Activated CD4-positive, CD25-positive, alpha-beta regulatory T cell (primary cell): ENCODE measurements at places on chromosomes 3 and 15.

DNA sequence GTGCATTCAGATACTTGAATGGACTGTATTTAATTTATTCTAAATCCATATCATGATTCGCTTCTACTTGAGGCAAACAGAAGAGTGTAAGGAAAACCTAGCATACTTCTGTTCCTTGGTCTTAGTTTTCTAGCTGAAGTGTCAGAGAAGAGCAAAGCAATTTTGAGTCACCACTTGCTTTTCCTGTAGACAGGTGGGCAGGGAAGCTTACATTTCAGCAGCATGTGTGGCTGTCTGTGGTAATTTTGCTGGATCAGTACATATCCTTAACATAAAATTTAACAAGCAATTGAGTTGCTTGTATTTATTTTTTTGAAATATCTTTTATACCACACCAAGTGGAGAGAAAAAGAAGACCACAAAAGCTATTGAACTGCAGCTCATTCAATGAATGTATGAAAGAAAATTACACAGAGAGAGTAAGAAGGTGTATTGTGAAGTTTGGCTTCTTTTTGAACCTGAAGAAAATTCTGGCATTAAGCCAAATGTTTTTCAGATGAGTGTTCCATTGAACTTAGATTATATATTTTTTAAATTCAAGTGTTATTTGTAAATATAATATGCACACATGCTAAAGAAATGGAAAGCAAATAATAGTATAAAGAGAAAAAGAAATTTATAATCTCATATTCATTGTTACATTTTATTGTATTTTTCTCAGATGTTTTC is 747.6 kb downstream of the NAALADL2 start:
- no peak for DNase-seq

GRCh38 chr3:142945023-142945422 is 18.5 kb downstream of the PAQR9 start:
- no peak for DNase-seq

GRCh38 chr15:68642491-68642845 is 63.7 kb downstream of the CORO2B start:
- no peak for DNase-seq

DNA sequence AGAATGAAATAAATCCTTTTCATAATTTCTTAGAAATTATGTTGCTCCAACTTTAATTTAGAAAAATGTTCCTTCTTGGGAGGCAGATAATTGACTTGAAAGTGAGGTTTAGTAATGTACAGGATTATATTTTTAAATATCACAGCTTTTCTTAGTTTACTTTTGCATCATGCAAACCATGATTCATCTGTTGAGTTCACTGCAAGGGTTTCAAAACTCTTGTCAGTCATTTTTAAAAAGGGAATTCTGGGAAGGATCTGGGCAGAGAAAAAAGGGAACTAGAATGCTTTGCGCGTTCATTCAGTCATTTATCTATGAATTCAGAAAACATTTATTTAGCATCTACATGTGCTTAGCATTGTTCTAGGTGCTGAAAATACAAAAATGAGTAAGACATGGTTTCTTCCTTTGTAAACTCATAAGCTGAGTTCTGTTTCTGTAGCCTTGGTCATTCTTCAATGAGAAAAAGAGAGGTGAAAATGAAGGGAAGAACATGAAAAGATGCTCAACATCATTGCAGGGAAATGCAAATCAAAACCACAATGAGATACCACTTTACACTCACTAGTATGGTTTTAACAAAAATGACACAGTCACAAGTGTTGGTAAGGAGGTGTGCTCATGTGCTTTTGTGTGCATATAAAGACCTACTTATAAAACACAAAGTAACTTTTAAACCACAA is 209.1 kb downstream of the NR1D2 start:
- DNase-seq, result no peak

DNA sequence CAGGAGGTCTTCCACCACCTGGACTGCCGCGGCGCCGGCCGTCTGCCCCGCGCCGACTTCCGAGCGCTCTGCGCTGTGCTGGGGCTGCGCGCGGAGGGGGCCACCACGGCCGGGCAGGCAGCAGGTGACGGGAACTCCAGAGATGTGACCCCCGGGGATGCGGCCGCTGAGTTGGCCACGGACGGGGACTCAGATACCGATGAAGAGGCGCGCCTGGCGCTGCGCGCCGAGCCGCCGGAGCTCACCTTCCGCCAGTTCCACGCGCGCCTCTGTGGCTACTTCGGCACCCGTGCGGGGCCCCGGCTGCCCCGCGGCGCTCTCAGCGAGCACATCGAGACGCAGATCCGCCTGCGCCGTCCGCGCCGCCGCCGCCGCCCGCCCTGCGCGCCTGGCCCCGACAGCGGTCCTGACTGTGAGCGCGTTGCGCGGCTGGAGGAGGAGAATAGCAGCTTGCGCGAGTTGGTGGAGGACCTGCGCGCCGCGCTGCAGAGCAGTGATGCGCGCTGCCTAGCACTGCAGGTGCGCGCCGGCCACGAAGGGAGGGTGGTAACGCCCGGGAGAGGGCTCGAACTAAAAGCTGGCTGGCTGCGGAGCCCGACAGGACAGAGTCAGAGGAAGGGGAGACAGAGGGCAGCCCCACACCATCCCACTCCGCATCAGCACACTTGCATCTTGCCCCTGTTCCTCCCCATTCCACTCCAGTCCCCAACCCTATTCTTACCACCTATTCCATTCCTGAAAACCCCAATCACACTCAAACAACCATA is 885 bp downstream of the EFCC1 start:
- no peak for DNase-seq

GRCh38 chr3:148026009-148026588 is 616.9 kb downstream of the ZIC1 start:
- no peak for DNase-seq

- no peak for DNase-seq
These were observed 591.4 kb downstream of the FOXP1 start for GRCh38 chr3:70992131-70992530.

GRCh38 chr3:49414753-49415152 is 2.5 kb downstream of the TCTA start:
- DNase-seq, result no peak

DNA sequence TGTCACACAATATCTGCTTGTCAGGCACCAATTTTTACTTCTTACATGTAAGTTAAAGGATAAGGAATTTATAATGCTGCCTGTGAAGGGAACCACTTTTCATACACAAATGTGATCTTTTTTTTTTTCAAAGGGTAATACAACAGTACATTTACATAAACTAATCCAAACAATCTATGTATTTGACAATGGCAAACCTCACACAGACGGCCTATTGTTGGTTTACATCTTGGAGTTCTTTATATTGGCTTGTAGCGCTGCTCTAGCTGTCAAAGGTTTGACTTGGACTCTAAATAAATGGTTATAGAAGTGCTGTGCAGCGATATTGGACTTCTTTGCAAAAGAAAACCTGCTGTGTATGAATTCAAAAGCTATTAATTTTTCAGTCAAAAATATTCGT is 598.0 kb downstream of the FOXP1 start:
- no peak for DNase-seq

DNA sequence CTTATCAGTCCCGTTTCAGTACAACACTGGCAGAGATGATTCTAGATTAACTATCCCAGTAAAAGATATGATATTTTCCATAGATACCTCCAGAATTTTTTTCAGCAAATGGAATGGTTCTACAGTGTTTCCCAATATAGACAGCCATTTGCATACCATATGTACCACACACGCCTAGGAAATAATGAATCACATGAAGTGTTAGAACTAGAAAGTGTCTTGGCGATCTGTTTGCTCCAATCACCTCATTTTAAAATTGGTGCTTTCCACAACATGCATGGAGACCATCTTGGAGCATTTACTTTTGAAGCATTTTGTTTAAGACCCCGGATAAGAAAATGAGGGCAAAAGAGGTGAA is 2.0 kb downstream of the C2CD4A start:
- DNase-seq, result no peak

DNA sequence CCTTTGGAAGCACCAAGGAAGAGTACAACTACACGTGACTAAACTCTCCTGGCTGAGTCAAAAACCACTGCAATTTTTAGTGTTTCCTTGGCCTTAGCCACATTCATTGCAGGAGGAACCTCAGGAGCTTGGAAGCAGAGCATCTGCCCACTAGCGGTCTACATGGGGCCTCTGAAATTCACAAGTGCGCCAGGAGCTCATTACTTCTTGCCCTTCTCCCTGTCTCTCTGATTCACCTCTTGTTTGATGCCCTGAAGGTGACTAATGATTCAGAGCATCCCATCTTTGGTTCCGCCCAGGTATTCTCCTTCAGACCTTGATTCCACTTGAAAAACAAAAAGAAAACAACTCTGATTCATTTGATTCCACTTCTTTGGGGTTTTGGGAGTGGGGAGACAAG is 201.1 kb upstream of the LPP start:
- DNase-seq, result no peak

DNA sequence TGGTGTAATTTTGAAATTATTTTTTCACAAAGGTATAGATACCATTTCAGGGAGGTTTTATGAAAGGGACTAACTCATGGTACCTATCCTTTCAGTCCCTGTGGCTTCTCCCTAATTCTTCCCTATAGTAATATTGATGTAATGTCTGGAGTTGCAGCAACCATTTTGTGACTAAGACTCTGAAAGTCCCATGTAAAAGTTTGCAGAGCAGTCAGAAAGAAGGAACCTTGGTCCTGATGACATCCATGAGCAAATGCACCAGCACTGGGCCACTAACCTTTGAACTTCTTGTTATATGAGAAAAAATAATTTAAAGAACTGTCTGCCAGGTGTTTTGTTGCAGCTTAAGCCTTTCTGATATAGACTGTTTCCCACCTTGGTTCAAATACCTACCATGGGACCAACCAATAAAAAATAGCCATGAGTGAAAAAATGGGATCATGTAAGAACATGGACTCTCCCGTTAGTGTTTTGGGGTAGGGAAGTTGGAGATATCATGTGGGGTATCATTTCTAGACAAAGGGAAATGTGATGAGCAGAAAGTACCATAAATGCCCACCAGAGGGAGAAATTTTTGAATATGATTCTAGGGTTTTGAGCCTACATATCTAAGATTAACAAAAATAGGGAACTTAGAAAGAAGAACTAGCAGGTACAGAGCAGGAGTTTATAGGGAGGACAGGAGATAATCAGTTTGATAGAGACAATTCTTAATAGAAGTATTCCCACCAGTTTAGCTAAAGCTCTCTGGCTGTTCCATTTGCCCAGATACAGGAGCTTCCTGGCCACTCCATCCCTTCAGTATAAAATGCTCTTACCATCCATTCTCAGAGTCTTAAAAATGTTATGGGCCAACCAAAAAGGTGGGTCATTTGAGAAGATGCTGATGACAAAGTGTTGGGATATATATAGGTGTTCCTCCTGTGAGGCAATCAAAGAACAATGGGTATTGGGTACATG is 3.4 kb upstream of the CPOX start:
- no peak for DNase-seq

DNA sequence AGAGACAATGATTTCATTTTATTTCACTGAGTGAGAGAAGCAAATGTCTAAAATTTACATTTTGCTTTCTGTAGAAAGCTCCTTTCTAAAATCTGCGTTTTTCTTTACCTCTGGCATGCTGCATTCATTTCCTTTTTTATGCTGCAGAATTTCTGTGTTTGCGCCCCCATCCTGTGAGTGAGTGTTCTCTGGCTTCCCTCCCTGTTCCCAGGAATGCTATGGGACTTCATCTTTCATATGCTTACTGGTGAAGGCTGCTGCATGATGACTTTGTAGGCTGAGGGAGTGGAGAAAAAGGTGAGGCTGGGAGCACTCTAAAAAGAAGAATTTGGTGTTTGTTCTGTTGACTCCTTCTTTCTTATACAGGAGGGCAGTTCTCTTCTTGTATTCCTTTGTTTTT is 7.7 kb upstream of the TMC3 start:
- DNase-seq, result no peak

DNA sequence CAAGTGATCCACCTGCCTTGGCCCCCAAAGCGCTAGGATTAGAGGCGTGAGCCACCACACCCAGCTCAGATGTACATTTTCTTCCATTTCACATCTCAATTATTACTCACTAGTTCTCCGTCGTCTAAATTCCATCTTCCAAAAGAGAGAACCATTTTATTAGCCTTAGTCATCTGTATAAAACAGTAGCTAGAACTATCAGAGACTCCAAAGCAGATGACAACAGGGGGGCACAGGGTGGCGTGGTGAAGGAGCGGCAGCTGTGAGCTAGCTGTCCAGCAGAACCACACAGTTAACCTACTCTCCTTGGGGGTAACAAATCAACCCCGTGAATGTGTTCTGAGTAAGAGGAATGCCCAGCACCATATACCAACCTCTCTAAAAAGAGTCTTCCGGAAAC is 7.1 kb downstream of the SLC25A20 start:
- DNase-seq, result no peak

DNA sequence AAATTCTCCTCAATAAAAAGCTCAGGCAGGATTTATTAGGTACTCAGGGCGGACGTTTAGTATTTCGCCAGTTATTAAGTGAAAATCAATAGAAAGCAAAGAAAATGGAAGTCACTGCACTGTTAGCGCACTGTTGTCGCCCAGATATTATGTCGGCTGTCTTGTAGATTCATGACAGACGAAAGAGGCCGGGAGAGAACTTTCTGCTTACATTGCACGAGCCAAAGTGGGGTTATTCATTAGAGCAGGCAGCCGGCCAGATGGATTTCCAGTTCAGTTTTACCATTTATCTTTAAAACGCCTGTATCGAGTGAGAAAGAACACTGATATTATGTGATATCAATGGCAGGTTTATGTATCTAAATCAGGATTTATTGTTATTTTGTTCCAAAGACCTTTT is 866.0 kb upstream of the NR2F2 start:
- no peak for DNase-seq

- DNase-seq, result no peak
These were observed 372.1 kb upstream of the NR2F2 start for GRCh38 chr15:95958382-95958781.

GRCh38 chr3:132679911-132680310 is 19.8 kb downstream of the UBA5 start:
- DNase-seq, result no peak

GRCh38 chr15:62472616-62473299 is 307.7 kb upstream of the C2CD4B start:
- no peak for DNase-seq

DNA sequence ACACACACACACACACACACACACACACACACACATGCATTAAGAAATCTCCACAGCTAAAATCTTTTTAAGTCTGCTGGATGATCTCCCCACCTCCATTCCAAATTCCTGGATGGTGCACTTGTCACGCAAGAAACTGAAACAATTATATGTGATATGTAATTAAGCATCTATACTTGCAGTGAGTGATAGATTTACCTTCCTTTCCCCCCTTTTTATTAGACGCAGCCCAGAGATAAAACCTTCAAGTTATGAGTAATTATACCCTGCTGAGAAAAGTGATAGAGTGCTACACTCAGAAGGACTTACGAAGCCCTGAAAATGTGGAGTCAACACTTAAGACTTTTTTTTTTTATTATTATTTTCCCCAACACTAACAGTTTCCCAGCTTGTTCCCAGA is 255.2 kb downstream of the LSAMP start:
- DNase-seq, result no peak

DNA sequence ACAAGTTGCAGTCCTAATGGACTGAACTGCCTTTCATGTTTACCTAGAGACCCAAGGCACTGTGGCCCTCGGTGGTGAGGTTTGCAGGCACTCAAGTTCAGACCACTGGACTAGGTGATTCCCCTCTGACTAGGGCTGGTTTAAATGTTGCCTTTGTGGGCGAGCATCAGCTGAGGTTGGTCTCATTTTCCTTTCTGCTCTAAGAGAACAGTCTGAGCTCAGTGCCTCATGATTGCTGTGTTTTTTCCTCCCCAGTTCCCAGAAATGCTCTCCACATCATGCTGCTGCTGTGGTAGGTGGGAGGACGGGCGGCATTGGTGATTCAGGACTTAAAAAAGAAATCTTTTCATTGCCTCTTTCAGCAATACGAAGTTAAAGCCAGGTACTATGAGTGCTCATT is 237.2 kb downstream of the MBNL1 start:
- no peak for DNase-seq

- no peak for DNase-seq
These were observed 365.6 kb downstream of the TIGIT start for GRCh38 chr3:114659109-114660061.
